ENCODE measurements at places on chromosomes 12 and 14.
A peak's percentile ranks its signal among the peaks of the same experiment; 100 is the strongest.

DNA sequence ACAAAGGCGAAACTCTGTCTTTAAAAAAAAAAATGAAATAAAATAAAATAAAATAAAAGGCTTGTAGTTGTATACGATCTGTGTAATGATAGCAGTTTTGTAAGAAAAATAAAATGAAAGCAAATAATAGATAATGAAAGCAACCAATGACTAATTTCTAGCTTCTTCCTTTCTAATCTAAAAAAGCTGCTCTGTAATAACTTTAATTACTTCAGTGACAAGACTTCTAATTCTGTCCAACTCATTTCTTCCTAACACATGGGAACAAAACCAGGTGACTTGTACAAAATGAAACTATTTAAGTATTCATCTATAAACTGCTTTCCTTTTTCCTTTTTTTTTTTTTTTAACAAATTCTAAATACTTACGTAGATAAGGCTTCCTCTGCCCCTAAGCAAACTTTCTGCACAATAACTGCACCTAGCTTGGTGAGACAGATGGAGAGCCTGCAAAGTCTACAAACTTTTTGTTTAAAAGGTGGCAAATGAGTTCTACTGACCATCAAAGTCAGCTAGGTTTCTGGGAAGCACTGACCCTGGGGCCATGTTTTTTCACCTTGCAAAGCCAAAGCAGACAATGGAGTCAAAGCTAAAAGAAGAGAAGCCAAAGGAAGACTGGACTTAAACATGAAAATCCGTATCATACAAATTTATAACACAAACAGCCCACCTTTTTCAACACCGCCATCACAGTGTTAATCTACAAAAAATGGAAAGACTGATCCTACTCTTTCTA lies 28.2 kb downstream of the DENND5B start:
- peak; percentile 27 for DNase-seq

DNA sequence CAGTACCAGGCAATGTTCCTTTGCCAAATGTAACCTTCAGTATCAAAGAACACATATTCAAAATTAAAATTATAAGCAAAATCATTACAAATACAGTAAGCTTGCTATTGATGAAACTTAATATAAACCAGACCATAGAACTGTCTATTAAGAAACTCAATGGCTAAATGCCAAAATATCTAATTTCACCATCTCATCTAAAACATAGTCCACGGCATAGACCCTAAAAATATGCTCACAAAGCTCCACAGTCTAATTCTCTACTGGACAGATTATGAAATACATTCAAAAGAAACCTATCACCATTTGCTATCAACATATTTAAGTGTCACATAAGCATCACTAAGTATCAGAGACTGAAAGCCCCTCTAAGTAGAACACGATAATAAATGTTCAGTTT lies 25.2 kb downstream of the DUSP16 start:
- DNase-seq: no peak

GRCh38 chr14:65228436-65228835 lies 126.1 kb upstream of the MAX start:
- DNase-seq: peak; percentile 74

DNA sequence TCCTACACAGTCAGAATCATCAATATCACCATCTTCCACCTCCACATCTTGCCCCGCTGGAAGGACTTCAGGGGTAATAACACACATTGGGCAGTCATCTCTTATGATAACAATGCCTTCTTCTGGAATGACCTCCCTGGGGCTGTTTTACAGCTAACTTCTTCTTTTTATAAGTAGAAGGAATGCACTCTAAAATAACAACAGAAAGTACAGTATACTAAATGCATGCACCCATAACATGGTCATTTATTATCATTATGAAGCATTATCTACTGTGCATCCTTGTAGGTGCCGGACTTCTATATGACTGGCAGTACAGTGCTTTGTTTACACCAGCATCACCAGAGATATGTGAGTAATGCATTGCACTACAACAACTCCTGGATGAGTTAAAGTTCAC lies 19.0 kb upstream of the NUAK1 start:
- no peak for DNase-seq

DNA sequence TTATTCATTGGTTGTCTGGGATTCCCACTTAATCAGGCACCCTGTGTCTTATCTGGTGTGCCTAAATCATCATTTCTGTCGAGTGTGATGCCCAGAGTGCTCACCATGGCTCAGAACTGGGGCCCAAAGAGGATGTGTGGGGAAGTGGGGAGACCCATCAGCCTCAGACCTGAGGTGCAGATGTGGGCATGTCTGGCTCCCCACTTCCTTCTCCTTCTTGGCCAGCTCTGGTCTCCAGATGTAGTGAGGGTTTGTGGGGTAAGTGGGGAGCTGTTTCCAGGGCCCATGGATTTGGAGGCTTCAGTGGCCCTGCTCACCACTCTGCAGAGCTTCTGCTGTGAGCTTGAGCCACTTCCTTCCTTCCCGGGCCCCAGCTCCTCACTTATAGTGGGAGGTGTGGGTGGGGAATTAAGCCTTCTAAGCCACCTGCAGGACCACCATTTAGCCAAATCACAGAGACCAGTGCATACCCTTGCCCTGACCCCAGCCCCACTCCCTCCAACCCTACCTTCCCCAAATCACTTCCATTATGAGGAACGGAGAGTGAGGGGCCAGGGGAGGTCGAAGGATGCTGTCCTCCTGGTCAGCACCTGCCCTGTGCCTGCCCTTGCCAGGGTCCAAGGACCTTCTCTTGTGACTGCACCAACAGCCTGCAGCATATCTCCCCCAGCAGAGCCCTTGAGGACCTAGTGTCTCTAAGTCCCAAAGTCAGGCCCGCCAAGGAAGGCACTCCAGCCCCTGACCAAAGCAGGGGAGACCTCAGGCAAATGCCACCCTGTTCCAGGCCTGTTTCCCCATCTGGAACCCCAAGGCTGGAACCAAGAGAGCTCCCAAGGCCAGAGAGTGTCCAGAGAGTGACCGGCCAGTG lies 278.2 kb upstream of the RTL1 start:
- DNase-seq: peak; percentile 4

GRCh38 chr12:62963486-62964041 lies 28.6 kb upstream of the PPM1H start:
- no peak for DNase-seq

DNA sequence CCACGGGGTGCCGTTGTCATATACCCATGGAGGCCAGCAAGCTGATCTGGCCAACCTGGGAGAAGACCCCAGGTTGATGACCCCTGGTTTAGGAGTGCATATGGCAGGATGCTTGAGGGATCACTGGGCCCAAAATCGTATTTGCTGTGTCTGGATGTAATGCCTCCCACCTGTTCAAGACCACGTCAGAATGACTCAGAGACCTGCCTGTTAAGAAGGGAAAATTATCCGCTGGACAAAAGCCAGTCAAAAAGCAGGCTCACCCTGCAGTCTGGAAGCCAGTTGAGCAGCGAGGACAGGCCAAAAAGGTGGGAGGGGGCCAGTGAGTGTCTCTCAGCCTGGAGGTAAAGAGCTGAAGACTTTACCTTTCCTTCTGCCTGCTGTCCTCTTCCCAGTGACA lies 449.2 kb downstream of the DPF3 start:
- no peak for DNase-seq

GRCh38 chr12:100967189-100967588 lies 172.6 kb downstream of the ANO4 start:
- no peak for DNase-seq

DNA sequence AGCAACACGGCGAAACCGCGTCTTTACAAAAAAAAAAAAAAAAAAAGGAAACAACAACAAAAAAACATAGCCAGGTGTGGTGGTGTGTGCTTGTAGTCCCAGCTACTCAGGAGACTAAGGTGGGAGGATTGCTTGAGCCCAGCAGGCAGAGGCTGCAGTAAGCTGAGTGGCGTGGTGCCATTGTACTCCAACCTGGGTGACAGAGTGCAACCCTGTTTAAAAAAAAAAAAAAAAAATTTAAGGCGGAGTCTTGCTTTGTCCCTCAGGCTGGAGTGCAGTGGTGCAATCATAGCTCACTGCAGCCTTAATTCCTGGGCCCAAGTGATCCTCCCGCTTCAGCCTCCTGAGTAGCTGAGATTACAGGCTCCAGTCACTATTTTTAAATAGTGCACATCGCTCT lies 18.2 kb upstream of the FIGNL2 start:
- DNase-seq: no peak

- DNase-seq: no peak
Observed at GRCh38 chr14:106038263-106038662, 511.9 kb downstream of the TMEM121 start.

DNA sequence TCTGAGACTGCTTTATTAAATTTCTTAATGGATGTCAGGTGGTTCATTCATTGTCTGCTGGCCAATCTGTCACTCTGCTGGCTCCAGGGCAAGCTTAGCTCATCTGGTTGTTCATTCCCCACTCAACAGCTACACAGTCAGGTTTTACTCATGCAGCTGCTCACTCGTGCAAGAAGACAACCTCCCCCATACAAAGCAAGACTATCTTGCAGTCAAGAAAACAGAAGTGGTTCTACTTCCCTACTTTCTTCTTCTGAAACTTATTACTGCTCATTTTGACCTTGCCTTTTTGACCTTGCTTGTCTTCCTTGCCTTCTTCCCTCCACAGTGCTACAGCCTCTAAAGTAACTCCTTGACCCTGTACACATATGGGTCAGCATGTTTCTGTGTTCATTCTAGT lies 277.9 kb downstream of the SSPN start:
- peak; percentile 77 for DNase-seq

DNA sequence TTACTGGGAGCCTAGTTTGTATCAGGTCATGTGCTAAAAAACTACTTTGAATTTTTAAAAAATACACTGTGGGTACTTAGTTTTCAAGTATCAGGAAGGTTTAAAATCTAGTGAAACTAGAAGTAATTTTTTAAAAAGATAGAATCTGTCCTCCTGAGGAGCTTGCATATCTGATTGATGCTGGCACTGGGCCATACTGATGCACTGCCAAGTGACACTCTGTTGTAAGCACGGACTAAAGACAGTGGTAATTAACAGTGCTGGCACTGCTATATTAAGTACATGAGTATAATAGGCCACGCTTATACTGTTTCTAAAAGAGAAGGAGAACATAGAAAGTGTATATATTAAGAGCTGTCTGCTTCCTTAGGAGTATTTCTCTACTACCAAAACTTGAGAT lies 10.0 kb upstream of the TBC1D30 start:
- no peak for DNase-seq

DNA sequence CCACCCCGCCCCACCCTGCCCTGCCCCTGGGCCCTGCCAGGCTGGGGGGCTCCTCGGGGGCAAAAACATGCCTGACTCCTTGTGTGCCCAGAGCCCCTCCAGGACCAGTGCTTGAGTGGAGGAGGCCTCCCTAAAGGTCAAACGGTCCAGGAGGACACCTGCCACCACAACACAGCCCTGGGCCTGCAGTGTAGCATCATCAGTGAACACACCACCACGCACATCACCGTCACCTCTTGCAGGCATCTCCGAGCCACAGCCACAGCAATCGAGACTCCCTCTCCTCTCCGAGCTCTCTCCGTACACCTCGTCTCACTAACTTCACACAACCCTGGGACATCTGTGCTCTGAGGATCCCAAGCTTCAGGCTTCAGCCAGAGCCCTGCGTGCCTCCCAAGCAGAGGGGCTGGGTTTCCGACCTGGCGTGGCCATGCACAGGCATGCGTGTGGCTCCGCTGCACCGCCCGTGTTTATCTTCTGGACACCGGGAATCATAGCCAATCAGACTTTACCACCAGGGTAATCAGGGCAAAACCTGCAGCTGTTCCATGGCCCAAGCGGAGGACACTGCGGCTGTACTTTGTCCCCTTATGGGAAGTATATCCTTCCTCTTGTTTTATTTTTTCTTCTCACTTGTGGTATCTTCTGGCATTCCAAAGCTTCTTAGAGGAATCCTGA lies 6.2 kb upstream of the DIO3 start:
- no peak for DNase-seq

- no peak for DNase-seq
Observed at GRCh38 chr14:35752380-35752779, 56.7 kb downstream of the RALGAPA1 start.

DNA sequence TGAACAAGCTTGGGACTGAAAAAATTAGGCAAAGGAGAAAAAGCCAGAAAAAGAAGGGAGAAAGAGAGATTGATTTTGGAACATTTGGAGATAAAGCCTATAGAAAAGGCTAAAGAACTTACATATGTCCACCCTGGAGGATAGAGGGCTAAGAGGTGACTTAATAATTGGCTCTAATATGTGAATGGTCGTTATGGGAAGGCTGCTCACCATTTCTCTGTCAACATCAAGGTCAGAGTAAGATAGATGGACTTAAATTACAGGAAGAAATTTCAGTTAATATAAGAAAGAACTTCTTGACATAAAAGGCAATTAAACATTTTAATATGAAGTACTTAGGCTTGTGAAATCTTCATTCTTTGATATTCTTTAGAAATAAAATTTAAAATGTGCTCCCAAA lies 238.6 kb downstream of the TRHDE start:
- no peak for DNase-seq

DNA sequence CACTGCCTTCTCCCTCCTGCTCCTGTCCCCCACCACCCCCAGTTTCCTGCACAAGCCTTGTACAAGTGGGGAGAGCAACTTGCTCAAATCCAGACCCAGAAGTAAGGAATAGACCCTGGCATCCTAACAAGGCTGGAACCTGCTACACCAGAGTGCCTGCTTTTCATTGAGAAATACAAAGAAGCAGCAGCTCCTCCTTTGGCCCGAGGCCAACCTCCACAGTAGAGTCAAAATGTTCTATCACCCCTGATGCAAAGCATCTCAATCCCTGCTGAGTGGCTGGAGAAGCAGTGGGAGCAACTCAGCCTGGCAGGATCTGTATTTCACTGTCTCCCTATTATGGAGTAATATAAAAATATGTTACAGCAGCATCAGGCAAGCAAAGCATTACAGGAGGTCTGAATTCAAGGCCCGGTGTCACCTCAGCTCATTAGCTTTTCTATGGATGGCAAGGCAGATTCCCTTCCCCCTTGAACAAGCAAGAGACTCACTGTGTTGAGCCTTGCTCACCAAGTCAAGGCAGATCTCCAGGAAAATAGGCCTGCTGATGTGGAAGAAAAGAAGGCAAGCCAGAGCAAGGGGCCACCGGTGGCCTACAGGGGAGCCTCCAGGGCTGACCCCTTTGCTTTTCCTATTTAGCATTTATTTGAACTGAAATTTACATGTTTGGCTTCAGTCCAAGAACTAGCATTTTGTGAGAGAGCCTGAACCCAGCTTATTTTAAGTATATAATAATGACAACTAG lies 186.3 kb upstream of the EGLN3 start:
- DNase-seq: no peak

DNA sequence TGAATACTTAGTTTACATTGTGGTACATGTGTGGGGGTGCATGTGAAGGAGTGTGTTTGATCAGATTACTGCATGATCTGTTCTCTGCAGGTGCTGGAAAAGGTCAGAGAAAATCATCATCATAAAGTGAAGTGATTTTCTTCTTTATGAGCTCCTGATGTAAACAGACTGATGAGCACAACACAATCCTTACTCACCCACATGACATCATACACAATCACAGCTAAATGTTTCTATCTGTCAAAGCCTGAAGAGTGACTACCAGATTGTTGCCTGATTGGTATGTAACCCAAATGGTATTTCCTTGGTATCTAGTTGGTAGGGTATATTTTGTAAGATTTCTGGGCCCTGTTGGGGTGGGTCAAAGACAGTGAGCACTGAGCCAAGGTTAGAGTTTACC lies 270.8 kb downstream of the FOXG1 start:
- no peak for DNase-seq

Data from GM10248 (cell line).